Natural killer cell treated with Interleukin-12 subunit alpha and Interleukin-12 subunit beta and Interleukin-15 and Interleukin-18, amount 100 ng/mL, for 72 hours (primary cell): ENCODE measurements at places on chromosomes 2 and 18.

GRCh38 chr18:11147962-11148679, 1.2 kb downstream of the PIEZO2 start:
- no peaks in the 10 kb centered on the region for H3K4me1 ChIP-seq
- H3K36me3 ChIP-seq: no peaks in the 10 kb centered on the region
- no peak for DNase-seq
- H3K27me3 ChIP-seq: peaks cover 19% of the 10 kb centered on the region
- H3K27ac ChIP-seq: no peak overlapping the region
- no peak overlapping the region for H3K4me3 ChIP-seq

GRCh38 chr2:69177785-69178636, 165.0 kb downstream of the ANTXR1 start:
- peak overlapping the region; percentile 55 for H3K4me3 ChIP-seq
- peaks cover 8% of the 10 kb centered on the region for H3K4me1 ChIP-seq
- peak; percentile 64 for DNase-seq

DNA sequence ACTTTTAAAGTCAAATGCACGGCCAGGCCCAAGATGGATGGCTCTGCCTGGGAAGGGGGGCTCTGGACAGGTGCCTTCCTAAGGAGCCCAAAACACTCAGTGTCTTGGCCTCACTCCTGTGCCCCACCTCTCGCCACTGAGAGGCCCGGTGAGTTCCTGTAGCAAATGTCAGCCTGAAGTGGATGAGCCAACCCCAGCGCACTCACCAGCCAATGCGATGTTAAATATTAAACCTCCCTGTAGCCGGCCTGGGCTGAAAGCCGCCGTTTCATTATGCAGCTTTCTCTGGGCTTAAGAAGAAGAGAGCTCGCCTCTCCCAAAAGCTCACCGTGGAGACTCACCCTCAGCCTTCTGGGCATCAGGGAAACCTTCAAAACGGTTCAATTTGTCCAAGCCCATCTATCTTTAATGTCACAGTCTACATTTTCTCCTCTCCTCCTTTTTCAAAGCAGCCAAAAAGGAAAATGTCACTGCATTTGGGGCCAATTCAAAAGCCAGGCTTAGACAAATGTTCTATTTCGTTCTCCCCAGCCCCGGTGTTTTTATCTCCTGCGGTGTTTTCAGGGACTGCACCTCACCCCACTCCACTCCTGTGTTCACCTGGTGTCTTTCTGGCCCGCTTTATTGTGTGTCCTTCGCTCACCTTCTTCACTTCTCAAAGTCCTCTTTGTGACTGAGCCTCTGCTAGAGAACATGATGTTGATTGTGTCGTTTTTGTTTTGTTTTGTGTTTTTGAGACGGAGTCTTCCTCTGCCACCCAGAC, 124.0 kb downstream of the NRP2 start:
- no peak overlapping the region for H3K4me3 ChIP-seq
- peaks cover 11% of the 10 kb centered on the region for H3K27me3 ChIP-seq
- no peaks in the 10 kb centered on the region for H3K4me1 ChIP-seq
- no peak overlapping the region for H3K27ac ChIP-seq
- H3K36me3 ChIP-seq: no peaks in the 10 kb centered on the region
- no peak for DNase-seq

- no peak overlapping the region for H3K27ac ChIP-seq
- no peak overlapping the region for H3K4me3 ChIP-seq
- H3K27me3 ChIP-seq: peaks cover 7% of the 10 kb centered on the region
- no peaks in the 10 kb centered on the region for H3K36me3 ChIP-seq
These were observed 13.7 kb downstream of the COLEC11 start for GRCh38 chr2:3608373-3609278.

DNA sequence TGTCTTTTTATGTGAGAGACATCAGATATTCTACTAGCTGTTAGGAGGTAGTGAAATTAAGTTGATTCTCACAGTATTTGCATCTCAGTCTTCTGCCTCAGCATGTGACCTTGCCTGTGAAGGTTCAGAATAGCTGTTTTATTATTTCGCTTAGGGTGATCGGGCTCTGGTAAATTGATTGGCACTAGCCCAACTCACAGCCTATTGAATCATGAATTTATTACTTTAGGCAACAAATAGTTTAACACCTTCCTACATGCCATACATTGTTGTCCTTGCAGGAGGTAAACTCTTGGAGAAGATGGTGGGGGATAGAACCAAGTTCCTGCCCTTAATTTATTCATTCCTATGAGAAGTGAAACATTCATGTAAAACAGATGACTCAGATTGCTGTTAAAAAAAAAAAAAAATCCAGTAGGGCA, 101.9 kb downstream of the GPD2 start:
- H3K27ac ChIP-seq: no peak overlapping the region
- H3K36me3 ChIP-seq: peaks cover 3% of the 10 kb centered on the region
- H3K4me3 ChIP-seq: no peak overlapping the region

- H3K4me1 ChIP-seq: no peaks in the 10 kb centered on the region
- H3K36me3 ChIP-seq: no peaks in the 10 kb centered on the region
- no peaks in the 10 kb centered on the region for H3K27me3 ChIP-seq
These were observed 128.1 kb upstream of the PDE1A start for GRCh38 chr2:182554950-182555349.

DNA sequence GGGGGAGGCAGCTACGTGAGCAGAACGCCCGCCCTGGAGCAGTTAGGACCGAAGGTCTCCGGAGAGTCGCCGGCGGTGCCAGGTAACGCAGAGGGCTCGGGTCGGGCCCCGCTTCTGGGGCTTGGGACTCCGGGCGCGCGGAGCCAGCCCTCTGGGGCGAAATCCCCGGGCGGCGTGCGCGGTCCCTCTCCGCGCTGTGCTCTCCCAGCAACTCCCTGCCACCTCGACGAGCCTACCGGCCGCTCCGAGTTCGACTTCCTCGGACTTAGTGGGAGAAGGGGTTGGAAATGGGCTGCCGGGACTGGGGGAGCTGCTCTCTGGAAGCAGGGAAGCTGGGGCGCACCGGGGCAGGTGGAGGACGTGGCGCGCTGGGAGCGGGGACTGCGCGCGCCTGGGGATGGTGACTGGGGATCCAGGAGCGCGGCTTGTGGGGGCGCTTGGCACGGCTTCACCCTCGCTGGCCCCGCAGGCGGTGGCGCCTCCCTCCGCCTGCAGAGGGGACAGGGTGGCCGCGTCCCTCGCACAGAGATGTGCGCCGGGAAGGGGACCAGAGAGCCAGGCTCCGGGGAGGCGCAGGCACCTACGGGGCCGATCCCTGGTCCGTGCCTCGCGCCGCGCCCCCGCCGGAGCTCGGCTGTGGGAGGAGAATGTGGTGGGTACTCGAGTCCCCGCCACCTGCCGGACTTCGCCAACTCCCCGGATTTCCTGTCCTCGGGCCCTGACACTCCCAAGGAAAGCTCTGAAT, 688 bp downstream of the CDH20 start:
- no peak overlapping the region for H3K27ac ChIP-seq
- no peaks in the 10 kb centered on the region for H3K4me1 ChIP-seq
- no peak for DNase-seq
- H3K36me3 ChIP-seq: peaks cover 5% of the 10 kb centered on the region
- H3K27me3 ChIP-seq: peaks cover 26% of the 10 kb centered on the region

DNA sequence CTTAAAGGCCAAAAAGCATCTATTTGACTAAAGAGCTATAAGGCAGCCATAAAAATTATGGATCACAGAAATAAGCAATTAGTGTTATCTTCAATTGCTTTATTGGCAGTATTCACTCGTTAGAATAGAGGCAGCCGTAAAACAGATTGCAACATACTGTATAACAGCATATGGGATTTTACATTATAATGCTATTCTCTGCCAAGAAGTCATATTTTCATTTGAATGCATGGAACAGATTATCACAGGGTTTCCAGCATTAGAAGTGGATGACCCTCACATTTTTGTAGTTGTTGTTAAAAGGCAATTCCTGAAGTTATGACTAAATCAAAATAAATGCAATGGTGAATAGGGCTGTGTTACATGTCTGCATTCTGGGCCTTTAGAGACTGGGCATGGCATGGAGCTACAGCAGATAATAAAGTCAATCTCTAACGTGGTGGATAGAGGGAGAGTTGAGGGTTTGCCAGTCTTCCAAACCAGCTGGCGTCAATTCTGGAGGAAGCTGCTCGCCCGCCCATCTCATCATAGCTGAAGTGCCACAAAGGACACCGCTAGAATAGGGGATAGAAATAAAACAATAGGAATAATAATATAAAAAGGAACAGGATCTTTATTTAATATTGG, 155.4 kb upstream of the VRK2 start:
- peaks cover 6% of the 10 kb centered on the region for H3K4me1 ChIP-seq
- no peak for DNase-seq
- H3K27me3 ChIP-seq: peaks cover 2% of the 10 kb centered on the region
- no peak overlapping the region for H3K4me3 ChIP-seq
- no peaks in the 10 kb centered on the region for H3K36me3 ChIP-seq
- H3K27ac ChIP-seq: no peak overlapping the region
